Activated CD4-positive, alpha-beta T cell treated with anti-CD3 and anti-CD28 coated beads, Interleukin-2, amount 50 U/mL, for 4 hours (primary cell): ENCODE measurements at places on chromosomes 1 and 21.

DNA sequence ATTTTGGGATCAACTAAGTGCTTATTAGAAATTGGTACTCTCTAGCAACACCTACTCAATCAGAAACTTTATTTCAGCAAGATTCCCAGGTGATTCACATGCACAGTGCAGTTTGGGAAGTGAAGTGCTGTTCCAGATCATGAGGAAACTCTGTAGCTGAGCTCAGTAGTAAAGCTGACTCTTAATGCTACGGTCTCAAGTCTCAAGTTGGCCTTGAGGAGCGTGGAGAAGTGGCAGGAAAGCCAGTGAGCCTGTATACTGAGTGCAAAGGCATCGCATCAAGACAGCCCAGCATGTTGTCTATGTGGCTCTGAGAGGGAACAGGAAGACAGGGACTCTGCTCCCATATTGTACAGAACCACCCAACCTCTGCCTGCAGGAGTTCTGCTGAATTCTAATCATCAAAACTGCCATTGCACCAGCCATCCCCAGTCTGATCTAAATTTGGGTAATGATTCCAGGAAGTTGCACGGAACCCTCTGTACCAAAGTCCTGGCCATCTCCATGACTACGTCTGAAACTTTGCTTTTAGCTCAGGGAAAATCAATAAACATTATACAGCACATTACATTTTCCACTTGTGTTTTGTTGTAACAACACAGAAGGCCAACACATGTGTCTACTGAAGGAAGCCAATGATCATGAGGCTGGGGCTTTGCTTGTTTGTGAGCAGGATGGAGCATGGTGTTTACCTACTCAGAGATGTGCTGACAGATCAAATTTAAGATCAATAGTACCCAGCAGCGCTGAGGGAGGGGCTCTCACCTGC lies 105.1 kb upstream of the TLR5 start:
- DNase-seq, result no peak

DNA sequence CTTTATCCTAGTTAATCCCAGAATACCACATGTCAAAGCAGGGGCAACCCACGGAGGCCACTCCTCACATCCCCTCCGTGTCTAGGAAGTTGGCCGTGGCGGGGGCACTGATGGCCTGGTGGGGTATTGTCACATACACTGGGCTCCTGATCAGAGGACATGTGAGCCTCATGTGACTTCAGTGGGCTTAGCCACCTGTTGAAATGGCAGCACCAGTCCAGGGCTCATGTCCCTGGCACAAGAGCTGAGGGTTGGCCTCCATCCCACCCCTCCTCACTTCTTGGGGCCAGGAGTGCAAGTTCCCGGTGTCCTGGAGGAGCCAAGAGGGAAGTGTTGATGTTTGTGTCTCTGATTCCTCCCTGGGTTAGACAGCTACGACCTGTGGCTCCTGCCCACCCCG lies 313.4 kb downstream of the CAMTA1 start:
- DNase-seq, result no peak

DNA sequence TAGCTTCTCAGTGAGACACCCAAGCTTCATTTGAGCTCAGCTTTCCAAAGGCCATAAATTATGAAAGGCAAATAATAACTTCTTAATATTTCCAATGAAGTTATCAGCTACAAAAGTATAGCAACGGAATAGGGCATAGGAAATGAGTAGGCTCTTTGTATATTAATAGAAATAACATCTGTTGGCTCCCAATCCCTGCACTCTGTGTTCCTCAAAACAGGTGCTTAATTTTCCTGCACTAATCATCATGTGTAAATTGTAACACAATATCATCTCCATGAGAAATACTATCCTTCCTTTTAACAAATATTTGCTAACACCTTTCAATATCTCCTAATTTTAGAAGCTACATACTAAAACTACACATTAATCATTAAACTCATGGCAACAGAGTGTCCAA lies 19.2 kb upstream of the IFI44L start:
- no peak for DNase-seq

DNA sequence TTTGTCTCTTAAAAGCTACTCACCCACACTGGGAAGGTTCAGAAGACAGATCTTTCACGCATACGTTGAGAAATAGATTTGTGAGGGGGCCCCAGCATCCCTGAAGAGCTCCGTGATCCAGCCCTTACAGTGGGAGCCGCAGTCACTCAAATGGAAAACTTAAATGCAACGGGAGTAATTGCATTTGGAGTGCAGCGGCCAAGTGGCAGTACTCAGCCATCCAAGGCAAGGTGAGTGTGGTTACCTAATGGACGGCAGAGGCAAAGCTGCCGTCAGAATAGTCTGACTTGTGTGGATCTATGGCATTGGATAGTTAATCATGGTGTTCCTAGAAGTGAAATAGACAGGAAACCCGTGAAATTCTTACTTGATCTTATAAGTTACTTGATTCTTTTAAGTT lies 5.1 kb downstream of the SPSB1 start:
- DNase-seq, result no peak

- DNase-seq, result no peak
These were observed 265.5 kb upstream of the RGS18 start for GRCh38 chr1:191892716-191893115.

DNA sequence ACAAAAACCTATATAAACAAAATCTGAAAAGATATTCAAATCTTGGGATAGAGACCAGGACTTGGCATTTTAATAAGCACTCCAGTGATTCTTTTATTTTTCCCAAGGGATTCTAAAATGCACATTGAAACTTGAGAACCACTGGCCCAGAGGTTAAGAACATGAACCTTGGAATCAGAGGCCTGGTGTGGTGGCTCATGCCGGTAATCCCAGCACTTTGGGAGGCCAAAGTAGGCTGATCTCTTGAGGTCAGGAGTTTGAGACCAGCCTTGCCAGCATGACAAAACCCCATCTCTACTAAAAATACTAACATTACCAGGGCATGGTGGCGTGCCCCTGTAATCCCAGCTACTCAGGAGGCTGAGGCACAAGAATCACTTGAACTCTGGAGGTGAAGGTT lies 12.9 kb upstream of the CEP85 start:
- no peak for DNase-seq

DNA sequence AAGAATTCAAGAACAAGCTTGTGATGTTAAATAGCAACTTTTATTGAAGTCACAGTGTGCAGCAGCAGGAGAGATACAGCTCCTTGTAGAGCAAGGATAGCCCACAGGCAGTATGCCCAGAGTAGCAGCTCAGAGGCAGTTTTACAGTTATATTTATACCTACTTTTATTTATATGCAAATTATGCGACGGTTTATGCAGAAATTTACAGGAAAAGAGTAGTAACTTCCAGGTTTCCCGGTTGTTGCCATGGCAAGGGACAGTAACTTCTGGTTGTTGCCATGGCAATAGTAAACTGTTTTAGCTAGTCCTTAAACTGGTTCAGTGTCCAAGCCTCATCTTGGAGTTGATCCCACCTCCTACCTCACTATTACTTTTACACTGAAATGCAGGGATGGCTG lies 344.6 kb upstream of the LYPLAL1 start:
- DNase-seq, result no peak

DNA sequence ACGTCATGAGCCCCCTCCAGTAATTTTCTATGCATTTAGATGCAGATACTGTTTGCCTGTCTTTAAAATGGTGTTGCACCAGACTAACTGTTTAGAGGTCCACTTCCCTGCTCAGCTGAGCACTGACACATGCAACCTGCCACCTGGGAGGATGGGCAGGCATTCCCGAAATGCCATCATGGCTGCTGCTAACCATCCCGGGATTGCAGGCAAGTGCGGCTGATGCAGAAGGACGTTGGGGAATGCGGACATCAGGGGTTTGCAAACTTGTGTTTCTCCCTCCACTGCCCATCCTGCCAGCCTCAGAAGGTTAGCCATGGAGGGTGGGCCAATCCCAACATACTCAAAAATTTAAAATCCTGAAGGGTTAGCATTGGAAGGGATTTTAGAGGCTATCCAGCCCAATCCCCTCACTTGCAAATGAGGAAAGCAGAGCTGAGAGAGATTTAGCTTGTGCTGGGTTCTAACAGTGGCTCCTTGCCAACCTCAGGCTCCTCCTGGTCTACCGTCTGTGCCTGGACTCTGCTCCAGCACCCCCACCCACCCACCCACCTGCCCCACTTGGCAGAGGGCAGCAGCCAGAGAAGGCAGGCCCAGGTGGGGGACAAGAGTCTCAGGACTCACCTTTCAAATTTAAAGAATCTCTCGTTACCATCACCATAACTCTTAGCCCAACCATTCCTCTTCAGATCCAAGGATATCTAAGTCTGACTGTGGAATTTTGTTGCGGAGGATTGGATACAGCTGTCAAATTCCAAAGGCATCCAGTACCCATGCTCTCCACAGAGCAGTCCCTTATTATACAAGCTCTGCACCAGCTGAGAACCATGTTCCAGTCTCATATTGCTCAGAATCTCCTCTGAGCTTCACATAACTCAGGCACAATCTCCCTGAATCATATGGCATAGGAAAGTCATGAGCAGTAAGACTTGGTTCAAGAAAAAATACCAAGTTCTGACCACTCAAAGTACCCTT lies 34.2 kb downstream of the HIVEP3 start:
- DNase-seq, result no peak

- DNase-seq, result no peak
These were observed 185.0 kb downstream of the PCP4 start for GRCh38 chr21:40052276-40052675.

GRCh38 chr1:54884768-54885167 lies 2.2 kb downstream of the DHCR24 start:
- no peak for DNase-seq

GRCh38 chr1:177872308-177872900 lies 97.5 kb downstream of the SEC16B start:
- DNase-seq, result no peak

- DNase-seq, result no peak
These were observed 191.0 kb downstream of the TPR start for GRCh38 chr1:186183970-186184628.

DNA sequence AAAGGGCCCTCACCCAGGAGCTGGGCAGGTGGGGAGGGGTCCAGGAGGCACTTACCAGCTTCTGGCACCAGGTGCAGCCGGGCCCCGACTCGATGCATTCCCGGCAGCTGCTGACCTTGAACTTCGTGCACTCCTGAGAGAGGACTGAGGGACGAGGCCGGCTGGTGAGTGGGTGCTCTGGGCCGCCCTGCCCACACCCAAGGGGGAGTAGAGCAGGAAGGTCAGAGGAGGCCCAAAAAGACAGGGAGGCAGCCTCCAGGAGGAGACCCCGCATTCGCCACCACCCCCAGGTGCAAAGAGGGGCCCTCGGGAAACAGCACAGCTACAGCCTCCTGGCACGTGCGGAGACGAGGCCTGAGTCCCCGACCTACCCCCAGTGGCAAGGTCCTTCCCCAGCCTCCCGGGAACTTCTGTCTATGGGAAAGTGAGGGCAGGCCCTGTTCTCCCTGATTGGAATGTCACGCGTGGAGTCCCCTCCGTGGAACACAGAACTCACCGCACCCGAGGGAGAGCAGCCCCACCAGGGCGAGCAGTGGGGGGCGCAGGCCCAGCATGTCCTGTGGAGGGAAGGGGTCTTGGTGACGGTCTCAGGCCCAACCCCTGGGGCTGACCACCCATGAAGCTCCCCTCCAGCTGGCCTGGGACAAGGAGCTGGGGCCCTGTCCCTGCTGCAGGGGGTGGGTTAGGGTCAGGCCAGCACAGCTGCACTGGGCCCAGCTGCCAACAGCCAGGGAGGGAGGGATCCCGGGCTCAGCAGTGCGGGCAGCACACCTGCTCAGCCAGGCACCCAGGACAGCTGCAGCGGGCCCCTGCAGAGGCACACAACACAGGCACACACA lies 10.3 kb downstream of the ITGB2 start:
- DNase-seq, result no peak

DNA sequence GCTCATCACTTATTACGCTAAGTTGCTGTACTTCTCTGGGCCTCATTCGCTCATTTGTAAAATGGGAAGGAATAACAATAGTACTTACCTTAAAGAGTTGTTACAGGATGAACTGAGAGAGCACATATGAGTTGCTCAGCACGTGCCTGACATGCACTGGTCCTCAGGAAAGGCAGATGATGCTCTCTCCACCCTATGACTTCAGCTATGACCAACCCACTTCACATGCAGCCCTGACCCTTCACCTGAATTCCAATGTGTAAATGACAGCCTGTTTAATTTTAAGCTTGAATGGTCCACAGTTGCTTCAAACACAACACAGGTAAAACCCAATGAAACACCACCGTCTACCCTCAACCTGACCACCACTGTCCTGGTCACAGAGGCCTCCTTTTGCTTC lies 32.9 kb downstream of the GADD45A start:
- no peak for DNase-seq

GRCh38 chr1:107225706-107226105 lies 84.9 kb downstream of the NTNG1 start:
- no peak for DNase-seq

DNA sequence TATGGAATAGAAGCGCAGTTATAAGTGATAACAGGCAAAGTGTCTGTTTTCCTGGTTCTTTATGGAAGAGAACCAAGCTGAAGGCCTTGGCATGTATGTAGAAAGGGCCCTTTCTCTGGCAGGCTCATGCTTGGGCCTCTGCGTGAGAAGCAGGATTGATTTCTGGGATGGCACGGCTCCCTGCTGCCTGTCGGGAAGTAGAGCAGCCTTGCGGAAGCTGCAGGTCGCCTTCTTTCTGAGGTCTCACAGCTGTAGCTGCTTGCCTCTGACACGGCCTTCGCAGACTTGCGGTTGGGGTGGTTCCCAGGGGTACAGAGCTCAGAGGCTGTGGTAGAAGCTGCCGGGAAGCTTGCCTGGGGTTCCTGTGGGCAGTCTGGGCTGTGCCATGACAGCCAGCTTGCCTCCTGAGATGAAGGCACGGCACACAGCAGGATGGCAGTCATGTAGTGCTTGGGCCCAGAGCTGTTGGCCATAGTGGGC lies 39.4 kb downstream of the TRAPPC10 start:
- no peak for DNase-seq

GRCh38 chr1:168045311-168045710 lies 91.4 kb downstream of the GPR161 start:
- no peak for DNase-seq

DNA sequence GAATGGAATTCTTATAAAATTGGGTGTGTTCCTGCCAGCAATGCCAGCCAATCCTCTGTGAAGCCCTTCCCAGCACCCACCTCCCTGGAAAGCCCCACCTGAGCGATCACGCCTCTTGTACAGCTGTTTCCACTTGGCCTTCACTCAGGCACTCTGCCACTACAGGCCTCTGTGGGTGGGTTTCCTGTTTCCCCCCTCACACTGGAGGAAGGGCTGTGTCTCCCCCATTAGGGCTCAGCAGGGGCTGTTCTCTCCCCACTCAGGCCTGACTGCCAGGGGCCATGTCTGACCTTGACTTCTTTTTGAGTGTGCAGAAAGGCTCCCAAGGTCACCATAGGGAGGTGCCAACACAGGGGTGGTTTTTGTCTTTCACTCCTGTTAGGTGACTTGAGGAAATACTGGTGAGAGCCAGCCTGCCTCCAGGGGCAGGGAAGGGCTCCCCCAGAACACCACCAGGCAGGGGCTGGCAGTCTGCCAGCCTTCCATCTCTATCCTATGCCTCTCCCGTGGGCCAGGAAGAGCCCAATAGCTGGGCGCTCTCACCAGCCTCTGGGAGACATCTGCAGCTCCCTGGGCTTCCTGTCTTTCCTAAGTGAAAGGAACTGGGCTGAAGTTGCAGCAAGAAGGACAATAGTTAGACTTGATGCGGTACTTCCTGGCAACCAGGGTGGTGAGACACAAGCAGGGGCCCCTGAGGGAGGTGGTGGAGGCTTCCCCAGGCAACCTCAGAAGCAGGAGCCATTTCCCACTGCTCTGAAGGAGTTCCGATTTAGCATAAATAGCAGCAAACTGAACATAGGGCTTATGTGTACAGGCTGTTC lies 49.1 kb downstream of the ELK4 start:
- DNase-seq, result no peak
